ENCODE measurements at places on chromosomes 12 and 14.

DNA sequence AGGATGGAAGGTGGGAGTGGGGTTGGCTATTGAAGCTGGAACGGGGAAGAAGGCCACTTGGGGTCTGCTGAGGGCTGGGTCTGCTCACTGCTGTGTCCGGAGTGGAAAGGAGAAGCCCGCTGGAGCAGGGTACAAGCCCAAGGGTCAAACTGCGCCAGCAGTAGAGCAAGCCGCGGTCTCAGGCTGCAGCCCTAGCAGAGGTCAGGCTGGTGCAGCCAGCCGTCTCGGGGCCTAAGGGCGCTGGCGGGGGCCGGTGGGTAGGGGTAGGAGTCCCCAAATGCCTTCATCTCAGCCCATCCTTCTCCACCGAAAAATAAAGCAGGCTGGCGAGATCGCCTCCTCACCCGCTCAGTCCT lies 718 bp upstream of the JDP2 start:
- DNase-seq: no peak

GRCh38 chr14:25508845-25509244 lies 458.9 kb upstream of the STXBP6 start:
- no peak for DNase-seq

DNA sequence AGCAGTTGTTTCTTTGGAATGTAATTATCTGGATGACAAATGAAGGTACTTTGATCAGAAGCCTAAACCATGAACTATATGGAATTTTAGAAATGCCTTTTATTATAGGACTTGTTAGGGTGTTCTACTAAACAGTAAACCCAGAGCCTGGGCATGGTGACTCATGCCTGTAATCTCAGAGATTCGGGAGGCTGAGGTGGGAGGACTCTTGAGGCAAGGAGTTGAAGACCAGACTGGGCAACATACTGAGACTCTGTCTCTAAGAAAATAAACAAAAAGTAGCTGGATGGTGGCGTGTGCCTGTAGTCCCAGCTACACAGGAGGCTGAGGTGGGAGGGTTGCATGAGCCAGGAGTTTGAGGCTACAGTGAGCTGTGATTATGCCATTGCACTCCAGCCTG lies 23.9 kb downstream of the PALS1 start:
- peak; percentile 28 for DNase-seq

GRCh38 chr14:75437201-75438143 lies 9.7 kb downstream of the JDP2 start:
- no peak for DNase-seq

- DNase-seq: no peak
These were observed 57.9 kb downstream of the SLC38A1 start for GRCh38 chr12:46210873-46211439.

GRCh38 chr12:98653866-98654493 lies 8.9 kb downstream of the APAF1 start:
- DNase-seq: peak; percentile 32

GRCh38 chr12:49983892-49984291 lies 11.1 kb downstream of the AQP6 start:
- DNase-seq: peak; percentile 92

DNA sequence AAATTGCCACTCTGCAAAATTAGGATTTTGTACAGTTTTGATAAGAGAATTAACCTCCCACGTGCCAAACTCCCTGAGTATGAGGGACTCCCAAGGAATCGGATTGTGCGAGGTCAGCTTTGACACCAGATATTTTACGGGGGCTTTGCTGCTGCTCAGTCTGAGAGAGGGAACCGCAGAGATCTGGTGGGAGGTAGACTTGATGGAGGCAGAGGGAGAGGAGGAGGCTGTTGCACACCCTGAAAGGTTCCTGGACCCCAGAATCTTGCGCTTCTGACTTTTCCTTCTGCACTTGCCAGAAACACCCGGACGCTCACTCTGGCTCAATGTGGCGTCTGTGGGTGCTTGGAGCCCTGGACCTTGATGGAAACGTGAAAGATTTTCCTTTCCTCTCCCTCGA lies 83.9 kb downstream of the PAPOLA start:
- no peak for DNase-seq

DNA sequence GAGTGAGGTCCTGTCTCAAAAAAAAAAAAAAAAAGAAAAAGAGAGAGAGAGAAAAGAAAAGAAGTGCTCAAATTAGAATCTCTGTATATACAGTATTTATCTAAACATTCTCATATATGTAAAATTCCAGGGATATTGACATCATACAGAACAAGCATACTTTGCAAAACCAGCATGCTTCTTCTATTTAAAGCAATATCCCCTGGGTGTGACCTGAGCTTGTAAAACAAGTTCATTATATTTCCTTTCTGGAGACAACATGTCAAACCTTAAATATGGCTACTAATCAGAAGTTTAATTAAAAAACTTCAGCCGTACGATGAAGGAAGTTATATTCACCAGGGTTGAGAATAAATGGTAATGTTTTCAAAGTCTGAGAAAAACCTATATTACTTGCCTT lies 175.8 kb upstream of the HMGA2 start:
- DNase-seq: peak; percentile 44

- no peak for DNase-seq
These were observed 226.5 kb upstream of the PELI2 start for GRCh38 chr14:55891692-55892091.

GRCh38 chr14:21825149-21825743 lies 151.6 kb upstream of the OR4E1 start:
- DNase-seq: peak; percentile 61

GRCh38 chr12:4958697-4959375 lies 49.1 kb downstream of the KCNA1 start:
- no peak for DNase-seq

DNA sequence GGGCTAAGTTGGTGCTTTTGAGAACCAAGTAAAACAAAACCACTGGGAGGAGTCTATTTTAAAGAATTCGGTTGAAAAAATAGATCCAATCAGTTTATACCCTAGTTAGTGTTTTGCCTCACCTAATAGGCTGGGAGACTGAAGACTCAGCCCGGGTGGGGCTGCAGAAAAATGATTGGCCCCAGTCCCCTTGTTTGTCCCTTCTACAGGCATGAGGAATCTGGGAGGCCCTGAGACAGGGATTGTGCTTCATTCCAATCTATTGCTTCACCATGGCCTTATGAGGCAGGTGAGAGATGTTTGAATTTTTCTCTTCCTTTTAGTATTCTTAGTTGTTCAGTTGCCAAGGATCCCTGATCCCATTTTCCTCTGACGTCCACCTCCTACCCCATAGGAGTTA lies 1.8 kb upstream of the RAB5B start:
- peak; percentile 83 for DNase-seq

DNA sequence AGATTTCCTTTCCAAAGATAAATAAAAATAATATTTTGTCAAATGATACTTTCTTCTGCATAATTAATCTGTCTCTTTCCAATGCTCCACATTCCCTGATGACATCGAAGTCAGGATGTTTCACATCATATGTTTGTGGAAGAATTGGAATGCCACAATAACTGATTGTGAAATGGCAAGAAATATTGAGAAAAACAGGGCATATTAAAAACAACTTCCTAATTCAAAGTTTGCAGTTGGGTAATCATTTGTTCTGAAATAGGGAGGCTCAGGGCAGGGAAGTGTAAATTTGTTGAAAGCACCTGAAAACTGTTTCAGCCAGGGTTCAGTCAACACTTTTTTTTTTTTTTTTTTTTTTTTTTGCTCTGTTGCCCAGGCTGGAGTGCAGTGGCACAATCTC lies 50.7 kb downstream of the BCAT1 start:
- DNase-seq: no peak

DNA sequence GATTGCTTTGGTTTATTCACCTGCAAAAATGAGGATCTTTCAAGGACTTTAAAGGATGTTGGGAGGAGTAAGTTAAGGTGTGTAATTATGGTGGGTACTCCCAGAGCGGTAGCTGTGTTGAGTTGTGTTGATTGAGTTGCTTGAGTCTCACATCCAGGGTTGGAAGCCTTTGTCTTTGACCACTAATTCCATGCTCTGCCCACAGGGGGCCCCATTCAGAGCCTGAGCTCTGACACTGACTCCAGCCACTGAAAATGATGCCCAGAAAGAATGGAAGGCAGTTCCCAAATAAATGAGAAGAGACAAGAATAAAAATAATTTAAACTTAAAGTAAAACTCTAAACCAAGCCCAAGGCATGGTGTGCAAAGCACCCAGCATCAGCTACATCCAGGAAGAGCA lies 237.4 kb upstream of the PWP1 start:
- no peak for DNase-seq

DNA sequence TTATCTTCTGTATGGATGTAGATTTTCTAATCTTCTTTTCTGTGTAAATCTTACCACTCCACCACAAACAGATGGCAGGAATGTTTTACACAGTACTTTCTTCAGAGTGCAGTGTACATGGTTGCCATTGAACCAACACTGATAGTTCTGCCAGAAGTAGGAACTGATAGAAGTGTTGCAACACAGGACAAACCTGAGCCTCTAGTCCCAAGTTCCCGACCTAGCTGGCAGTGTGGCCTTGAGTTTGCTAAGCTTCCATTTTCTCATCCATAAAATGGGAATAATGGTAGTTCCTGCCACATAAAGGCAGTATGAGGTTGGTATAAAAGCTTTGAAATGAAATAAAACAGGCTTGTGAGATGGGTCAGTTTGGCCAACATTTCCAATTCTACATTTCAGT lies 50.8 kb upstream of the SAV1 start:
- no peak for DNase-seq

GRCh38 chr12:97628962-97629361 lies 166.4 kb downstream of the RMST start:
- DNase-seq: no peak

GRCh38 chr14:100440207-100440631 lies 117.1 kb downstream of the SLC25A47 start:
- peak; percentile 83 for DNase-seq

DNA sequence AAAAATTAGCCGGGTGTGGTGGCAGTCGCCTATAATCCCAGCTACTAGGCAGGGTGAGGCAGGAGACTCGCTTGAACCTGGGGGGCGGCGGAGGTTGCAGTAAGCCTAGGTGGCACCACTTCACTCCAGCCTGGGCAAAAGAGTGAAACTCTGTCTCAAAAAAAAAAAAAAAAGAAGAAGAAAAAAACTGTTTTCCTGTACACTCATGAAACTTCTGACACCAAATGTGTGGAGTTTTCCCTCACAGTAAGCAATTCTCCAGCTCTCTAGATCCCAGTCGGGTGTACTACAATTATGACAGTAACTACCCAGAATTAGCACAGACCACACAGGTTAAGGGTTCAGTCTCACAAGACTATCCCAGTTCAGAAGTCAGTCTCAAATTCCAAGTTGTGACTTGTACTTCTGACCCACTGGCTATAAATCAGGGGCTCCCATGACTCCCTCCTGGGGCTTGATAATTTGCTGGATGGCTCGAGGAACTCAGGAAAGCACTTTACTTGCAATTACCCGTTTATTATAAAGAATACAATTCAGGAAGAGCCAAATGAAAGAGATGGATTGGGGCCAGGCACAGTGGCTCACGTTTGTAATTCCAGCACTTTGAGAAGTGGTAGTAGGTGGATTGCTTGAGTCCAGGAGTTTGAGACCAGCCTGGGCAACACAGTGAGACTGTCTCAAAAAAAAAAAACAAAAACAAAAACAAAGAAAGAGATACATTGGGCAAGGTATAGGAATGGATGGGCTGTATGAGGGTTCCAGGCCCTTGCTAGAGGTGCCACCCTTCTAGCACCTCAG lies 12.4 kb upstream of the ARF6 start:
- peak; percentile 48 for DNase-seq

DNA sequence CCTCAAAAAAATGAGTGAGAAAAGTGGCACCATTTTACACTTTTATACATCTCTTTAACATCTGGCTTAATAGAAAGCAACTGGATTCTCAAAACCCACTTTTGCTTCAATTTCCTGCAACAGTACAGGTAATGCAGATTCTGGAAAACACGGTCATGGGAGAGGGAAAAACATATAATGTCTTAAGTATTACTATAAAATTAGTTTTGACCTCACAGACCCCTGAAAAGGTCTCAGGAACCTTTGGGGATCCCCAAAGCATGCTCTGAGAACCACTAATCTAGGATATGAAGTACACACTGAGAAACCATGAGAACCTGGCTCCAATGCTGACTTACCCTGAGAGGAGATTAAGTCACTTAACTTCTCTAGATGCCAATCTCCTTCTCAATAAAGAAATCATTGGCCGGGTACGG lies 64.7 kb downstream of the PPP2R5E start:
- no peak for DNase-seq

GRCh38 chr12:13900718-13901117 lies 80.7 kb downstream of the GRIN2B start:
- no peak for DNase-seq

DNA sequence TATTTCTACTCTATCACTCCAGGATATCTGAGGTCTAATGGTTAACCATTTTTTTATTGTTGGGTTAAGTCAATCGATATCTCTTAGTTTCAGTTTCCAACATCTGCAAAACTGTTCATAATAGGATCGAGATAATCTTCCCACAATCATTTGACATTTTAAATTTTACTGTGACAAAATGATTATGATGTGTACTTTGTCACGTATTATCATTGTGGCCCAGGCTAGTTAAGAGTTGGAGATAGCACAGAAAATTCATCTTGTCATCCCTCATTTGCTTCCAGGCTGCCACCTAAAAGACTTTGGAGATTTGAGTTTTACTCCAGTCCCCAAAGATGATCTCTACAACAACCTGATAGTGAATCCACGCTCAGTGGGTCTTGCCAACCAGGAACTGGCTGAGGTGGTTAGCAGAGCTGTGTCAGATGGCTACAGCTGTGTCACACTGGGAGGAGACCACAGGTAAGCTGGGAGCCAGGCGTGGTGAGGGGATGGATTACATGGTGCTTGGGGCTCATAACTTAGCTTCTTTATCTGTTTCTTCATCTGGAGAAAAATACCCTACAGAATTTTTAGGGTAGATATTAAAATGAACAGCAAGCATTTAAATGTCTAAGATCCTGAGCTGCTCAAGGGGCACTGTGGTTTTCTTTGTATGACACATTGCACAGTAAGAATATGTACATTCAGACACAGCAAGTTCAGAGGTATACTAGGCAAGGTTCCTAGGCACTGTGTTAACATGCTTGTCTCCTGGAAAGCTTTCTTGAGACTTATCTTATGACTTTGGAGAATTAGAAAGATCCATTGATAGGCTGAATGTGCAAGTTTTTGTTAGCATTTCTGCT lies 22.4 kb downstream of the ARG2 start:
- DNase-seq: no peak
